GM04503 (cell line): ENCODE measurements at places on chromosomes 1 and 21.

DNA sequence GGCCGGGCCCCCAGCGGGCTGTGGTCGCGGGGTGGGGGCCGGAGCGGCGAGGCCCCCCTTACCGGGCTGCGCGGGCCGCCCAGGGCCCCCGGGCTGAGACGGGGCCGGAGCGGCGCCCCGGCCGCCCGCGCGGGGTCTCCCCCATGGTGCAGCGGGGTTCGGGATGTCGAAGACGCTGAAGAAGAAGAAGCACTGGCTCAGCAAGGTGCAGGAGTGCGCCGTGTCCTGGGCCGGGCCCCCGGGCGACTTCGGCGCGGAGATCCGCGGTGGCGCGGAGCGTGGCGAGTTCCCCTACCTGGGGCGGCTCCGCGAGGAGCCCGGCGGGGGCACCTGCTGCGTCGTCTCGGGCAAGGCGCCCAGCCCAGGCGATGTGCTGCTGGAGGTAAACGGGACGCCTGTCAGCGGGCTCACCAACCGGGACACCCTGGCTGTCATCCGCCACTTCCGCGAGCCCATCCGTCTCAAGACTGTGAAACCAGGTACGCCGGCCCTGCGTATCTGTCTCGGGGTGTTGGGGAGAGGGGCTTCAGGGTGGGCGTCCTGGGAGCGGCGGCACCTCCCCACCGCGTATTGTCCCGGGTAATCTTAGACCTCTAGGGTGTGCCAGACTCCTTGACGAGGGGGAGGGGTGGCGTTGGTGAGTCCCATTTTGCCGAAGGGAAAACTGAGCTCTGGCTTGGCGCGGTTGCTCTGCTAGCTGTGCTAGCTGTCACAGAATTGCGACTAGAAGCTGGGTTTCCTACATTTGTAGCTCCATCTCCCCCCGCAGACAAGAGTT, 745 bp downstream of the MAGI3 start:
- DNase-seq = no peak

DNA sequence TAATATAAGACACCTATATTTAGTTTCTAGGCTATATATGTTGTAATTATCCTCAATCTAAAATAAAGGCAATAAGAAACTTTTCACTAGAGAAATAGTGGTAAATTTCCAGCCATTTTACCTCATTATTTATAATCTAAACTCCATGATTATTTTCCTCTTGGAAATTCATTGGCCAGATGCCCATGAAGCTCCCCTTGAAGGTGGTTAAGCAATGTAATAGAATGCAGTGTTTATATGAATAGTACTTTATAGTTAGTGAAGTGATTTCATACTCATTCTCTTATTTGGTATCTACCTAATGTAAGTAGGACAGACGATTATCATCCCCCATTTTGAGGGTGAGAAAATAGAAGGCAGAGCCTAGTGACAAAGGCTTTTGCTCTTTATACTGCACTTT, 26.5 kb downstream of the NFYC start:
- no peak for DNase-seq

GRCh38 chr21:41899426-41900202, 20.5 kb upstream of the PRDM15 start:
- no peak for DNase-seq

- no peak for DNase-seq
Observed at GRCh38 chr1:64599242-64599641, 129.3 kb downstream of the CACHD1 start.

DNA sequence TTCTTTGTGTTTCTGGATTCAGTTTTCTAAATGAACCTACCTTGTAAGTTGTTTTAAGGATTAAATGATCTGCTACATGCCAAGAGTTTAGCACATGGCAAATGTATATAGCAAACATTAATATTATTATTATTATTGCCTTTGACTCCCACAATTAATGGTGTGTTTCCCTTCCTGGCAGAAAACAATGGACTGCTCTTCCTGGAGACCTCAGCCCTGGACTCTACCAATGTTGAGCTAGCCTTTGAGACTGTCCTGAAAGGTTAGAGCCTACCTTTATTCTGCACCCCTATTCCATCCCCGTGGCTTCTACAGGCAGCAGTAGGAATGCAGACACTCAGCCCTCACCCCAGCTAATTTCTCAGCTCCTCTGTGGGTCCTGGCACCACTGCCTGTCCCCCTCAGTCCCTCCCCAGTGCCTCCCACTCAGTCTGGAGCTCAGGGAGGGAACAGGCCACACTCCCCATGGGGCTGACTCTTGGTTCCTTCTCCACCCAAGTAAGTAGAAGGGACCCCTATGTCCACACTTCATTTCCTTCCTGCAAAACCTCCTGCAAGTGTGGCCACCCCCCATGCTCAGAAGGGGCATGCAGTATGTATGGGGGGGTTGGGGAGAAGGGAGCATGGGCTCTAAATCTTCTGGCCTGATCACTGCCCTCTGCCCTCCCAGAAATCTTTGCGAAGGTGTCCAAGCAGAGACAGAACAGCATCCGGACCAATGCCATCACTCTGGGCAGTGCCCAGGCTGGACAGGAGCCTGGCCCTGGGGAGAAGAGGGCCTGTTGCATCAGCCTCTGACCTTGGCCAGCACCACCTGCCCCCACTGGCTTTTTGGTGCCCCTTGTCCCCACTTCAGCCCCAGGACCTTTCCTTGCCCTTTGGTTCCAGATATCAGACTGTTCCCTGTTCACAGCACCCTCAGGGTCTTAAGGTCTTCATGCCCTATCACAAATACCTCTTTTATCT, 8.8 kb downstream of the RAB25 start:
- no peak for DNase-seq
